Tracheal epithelial cell (primary cell): ENCODE measurements at places on chromosomes 6 and 20. TPM values are rescaled to one million over a fixed set of nuclear protein-coding genes. Genes with fewer than 3 reads are reported as not detected.

The PRPF6 gene
- 49.4 and 61.9 TPM in 2 replicates for total RNA-seq

The RNF182 gene
- 1.4 TPM in 1 of 2 replicates, not detected in the other for total RNA-seq

The TSPO2 gene
- not detected in 2 replicates for total RNA-seq

The ANKS1A gene
- total RNA-seq = 11.8 and 13.9 TPM in 2 replicates

The MRPS18A gene
- total RNA-seq = 54.8 and 65.5 TPM in 2 replicates

The DEF6 gene
- 21.0 and 42.8 TPM in 2 replicates for total RNA-seq

The FNDC1 gene
- total RNA-seq = not detected in 2 replicates

The SMPDL3A gene
- 6.3 and 7.7 TPM in 2 replicates for total RNA-seq

The CBFA2T2 gene
- 3.6 and 5.1 TPM in 2 replicates for total RNA-seq

The MCHR2 gene
- not detected in 2 replicates for total RNA-seq

The PXT1 gene
- not detected in 2 replicates for total RNA-seq

The C20orf144 gene
- 0.24 TPM in 1 of 2 replicates, not detected in the other for total RNA-seq

The PPP1R16B gene
- total RNA-seq = 0.24 and 0.43 TPM in 2 replicates

The SULF2 gene
- 77.6 and 210 TPM in 2 replicates for total RNA-seq

The PTPRT gene
- total RNA-seq = under 0.01 TPM in 1 of 2 replicates, not detected in the other

The MLN gene
- not detected in 2 replicates for total RNA-seq

The MTHFD1L gene
- 45.8 and 55.2 TPM in 2 replicates for total RNA-seq

The ANGPT4 gene
- total RNA-seq = not detected in 2 replicates

The OR12D3 gene
- not detected in 2 replicates for total RNA-seq

The KIF25 gene
- total RNA-seq = not detected in 2 replicates

The BPIFB1 gene
- not detected in 2 replicates for total RNA-seq

The SALL4 gene
- total RNA-seq = 0.24 and 0.64 TPM in 2 replicates
